Stimulated activated CD4-positive, alpha-beta T cell treated with anti-CD3 and anti-CD28 coated beads, Interleukin-2, amount 100 ng/mL, for 48 hours (primary cell): ENCODE measurements at places on chromosomes 6 and 20.

GRCh38 chr6:44100088-44100550 is 27.1 kb downstream of the MRPL14 start:
- DNase-seq = peak; percentile 8

- DNase-seq = no peak
Observed at GRCh38 chr6:118981884-118982574, 47.1 kb upstream of the MCM9 start.

DNA sequence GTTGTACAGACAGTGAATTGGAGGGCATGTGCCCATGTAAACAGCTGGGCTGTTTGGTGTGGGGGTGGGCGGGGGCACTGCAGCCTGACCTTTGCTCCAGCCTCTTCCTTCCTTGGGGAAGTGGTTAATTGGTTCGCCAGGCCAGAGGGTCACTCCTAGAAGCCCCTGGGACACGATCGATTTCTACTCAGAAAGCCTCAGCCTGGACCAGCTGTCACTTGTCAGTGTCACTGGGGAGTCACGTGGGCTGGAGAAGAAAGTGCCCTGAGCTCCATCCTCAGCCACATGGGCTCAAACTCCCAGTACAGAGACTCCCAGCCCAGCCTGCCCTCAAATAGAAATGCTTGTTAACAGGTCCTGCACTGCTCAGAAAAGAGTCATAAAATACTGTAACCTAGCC is 423.8 kb upstream of the SULF2 start:
- DNase-seq = no peak

- no peak for DNase-seq
Observed at GRCh38 chr6:140773276-140773675, 1359.4 kb upstream of the GJE1 start.

DNA sequence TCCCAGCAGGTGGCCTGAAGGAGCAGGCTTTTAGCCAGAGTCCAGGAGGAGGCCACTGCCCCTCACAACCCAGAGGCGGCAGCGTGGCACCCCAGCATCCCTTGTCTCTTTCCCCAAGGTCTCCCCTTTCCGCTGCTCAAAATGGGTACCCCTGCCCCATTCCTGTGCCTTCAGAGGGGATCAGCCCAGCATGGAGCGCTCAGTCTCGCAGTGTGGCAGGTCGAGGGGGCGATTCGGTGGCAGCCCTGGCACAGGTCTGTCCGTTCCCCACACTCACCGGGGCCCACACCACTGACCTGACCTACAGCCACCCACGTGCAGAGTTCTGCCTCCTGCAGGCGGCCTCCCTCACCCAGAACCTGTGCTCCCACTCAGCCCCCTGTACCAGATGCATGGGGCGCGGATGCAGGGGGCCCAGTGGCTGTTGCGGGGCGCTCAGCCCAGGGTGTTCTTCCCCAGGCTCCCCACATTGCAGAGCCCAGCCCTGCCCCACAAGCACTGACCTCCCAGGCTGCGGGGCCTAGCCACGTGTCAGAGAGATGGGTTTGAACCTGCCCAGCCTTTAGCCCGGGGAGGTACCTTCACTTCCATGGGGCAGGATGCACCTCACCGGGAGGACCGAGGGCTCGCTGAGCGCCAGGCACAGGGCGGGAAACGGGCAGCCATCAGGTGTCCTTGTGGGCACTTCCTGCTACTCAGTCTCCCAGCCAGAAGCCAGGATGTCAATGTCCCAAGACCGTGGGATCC is 41.8 kb downstream of the DSTN start:
- DNase-seq = no peak

DNA sequence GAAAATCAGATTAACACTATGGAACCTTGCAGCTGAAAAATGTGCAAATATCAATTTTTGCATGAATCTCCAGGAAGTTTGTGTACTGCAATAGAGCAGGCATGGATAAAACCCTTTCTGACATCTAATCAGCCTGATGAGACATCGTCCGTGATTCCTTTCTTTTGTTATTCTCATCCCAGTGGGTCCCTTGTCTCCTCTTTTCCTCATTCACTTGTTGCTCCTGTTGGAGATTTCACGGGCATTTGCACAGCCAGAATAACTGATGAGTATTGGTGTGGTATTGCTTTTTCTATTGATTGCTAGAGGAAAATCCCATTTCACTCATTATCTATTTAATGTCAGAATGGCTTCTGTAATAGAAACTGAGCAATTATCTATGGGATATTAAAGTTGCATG is 39.9 kb downstream of the SCGN start:
- no peak for DNase-seq

GRCh38 chr20:62999580-62999979 is 7.2 kb downstream of the BHLHE23 start:
- no peak for DNase-seq

- DNase-seq = no peak
Observed at GRCh38 chr6:111573131-111573883, 32.4 kb downstream of the TRAF3IP2 start.

- DNase-seq = no peak
Observed at GRCh38 chr20:41178904-41179432, 41.6 kb downstream of the PLCG1 start.

DNA sequence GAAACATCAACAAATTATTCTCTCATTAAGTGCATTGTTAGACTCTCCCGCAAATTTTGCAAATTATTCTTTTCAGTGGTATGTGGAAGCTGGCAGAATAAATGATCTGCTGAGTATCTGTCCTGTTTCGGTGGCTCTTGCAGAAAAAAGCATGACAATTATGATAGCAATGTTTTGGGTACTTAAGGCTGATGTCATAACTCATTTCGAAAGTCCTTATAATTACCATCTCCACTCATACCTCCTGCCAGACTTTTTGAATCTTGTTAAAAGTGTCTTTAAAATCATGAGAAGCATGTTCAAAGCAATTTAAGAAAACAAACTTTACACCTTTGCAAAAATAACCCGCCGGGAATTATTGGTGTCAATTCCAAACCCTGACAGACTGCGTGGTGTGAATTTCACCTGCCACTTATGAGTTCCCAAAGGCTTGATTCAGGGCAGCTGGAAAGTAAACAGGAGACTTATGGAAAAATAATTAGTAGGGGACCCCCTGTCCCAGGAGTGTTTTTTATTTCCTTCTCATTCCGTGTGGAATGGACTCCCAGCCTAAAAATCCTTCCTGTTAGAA is 87.6 kb upstream of the E2F3 start:
- DNase-seq = no peak
